ENCODE measurements at places on chromosomes 7 and 10. TPM values are rescaled to one million over a fixed set of nuclear protein-coding genes. Genes with fewer than 3 reads are reported as not detected.

LIPJ gene
- not detected for total RNA-seq

MRLN gene
- total RNA-seq: not detected

CTBP2 gene
- total RNA-seq: 6.5 TPM

DNA sequence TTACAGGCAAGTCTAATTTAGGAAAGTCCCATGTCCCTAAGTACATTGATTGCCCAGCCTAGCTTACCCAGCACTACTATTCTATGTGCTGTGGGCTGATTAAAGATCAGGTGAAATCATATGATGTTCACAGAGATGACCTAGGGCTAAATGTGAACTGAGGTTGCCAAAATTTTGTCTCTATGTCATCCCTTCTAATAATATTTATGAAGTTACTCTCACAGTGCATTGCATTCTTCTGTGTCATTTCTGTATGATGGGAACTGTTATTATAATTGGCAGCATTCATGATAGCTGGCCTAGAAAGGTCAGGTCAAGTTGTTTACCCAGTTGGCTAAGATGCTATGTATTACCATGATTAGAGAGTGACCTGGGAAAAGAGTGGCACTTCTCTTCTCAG lies 2.8 kb upstream of the PDK4 start:
- no peak for DNase-seq

Data from K562 (cell line).